EL (cell line): ENCODE measurements at places on chromosomes 12 and 14.

DNA sequence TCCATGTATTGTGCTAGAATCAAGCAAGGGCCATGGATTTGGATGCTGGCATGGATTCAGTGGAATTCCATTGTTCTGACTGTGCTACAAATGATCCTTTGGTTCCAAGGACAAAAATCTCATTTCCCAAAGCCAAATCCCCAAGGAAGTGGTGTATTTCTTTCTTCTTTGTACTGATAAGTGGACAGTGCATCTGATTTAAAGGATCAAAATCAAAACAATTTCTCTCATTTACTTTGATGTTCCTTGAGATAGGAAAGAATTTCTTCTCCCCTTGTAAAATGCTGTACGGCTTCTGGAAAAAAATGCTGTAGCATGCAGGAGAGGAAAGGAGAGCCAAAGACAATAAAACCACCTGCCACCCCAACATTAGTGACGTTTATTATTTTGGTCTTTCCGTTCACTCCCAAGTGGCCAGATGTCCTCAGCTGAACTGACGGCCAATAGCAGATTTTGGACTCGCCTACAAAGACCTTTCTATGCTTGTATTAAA, 185.7 kb downstream of the PRKD1 start:
- peak; percentile 61 for DNase-seq

- no peak for DNase-seq
Measured at GRCh38 chr14:90278199-90279175, 22.1 kb downstream of the PSMC1 start.

DNA sequence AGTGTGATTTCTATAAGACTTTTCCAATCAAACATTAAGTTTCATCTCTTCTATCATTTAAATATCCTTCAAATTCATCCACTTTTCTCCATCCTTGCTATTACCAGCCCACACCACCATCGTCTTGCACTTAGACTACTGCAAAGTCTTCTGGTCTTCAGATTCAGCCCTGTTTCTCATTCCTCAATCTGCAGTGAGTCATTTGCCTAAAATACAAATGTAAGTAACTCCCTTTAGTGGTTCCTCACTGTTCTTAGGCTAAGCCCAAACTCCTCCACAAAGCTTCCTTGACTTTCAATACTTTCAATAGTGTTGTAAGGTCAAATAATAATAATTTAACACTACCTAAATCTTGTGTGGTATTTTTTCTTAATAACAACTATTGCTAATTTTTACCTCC, 83.3 kb downstream of the PLEKHG7 start:
- peak; percentile 15 for DNase-seq

GRCh38 chr14:59126714-59127436, 61.6 kb upstream of the DAAM1 start:
- peak; percentile 61 for DNase-seq

- no peak for DNase-seq
Measured at GRCh38 chr14:64272019-64272418, 22.2 kb downstream of the ESR2 start.
